RWPE1 (cell line): ENCODE measurements at places on chromosomes 6 and 20.
A peak's percentile ranks its signal among the peaks of the same experiment; 100 is the strongest.

- DNase-seq, result no peak
These were observed 7.5 kb downstream of the FAXC start for GRCh38 chr6:99341862-99342455.

DNA sequence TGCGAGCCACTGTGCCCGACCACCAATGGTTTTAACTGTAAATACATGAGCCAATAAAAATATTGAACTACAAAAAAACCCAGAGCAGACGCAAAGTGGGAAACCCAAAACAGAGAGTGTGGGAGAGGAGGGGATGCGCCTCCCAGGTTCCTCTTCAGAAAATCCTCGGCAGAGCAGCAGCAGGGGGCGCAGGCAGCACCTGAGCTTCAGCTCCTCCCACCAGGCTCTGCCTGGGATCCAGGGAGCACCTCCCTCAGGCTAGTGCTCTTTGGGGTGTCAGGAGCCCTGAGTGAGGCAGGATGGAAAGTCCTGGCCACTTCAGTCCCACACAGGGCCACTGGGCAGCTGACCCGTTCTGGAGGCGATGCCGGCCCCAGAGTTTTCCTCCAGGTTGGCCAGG, 536.9 kb upstream of the CDH4 start:
- no peak for DNase-seq

DNA sequence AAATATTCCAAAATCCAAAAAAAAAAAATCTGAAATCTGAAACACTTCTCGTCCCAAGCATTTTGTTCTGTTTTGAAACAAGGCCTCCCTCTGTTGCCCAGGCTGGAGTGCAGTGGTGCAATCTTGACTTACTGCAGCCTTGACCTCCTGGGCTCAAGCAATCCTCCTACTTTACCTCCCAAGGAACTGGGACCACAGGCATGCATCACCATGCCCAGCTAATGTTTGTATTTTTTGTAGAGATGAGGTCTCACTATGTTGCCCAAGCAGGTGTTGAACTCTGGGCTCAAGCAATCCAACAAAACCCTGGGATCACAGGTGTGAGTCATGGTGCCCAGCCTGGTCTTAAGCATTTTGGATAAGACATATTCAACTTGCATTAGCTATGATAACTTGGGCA, 13.6 kb downstream of the SESN1 start:
- DNase-seq, result no peak

- DNase-seq, result no peak
These were observed 190.8 kb downstream of the BMP7 start for GRCh38 chr20:57075603-57076002.

DNA sequence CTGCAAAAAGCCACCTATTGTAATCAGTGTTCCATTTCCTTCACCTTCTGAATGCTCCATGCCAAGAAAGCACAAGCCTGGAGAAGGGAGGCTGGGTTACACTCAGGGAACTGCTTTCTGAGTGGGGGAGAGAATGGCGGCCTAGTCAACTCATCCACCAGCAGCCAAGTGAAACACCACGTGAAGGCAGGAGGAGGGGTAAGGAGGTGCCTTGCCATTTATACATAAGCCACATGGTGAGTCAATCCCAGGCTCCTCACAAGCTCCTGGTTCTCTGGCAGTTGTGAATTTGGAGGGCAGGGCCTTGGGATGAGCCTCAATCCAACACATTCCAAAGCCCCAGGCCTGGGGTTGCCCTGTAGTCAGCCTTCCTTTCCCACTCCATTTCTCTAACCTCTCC, 149.4 kb downstream of the CD24 start:
- DNase-seq, result no peak

DNA sequence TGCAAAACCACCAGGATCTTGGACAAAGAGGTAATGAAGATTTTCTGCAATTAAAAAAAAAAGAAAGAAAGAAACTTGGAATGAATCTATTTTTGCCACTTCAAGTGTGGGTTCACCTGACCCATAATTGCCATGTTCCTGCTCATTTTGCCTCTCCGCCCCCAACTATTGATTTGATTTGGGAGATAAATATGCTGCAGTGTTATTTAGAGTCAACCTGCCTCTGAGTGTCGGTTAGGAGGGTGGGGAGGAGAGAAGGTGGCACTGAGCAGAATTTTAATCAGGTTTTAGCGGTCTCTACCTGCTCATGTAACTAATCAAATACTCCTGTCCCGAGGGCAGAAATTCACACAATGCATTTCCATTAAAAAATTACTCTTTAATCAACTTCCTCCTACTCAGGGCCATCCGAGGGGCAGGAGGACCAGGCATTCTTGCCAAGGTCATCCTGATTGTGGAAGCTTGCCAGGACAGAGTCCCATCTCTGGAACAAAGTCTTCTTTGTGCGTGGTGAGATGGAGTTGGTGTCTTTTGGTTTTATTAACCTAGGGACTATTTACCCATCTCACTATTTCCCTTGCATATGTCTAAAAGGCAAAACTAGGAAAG, 300.1 kb downstream of the CDH26 start:
- DNase-seq, result no peak

DNA sequence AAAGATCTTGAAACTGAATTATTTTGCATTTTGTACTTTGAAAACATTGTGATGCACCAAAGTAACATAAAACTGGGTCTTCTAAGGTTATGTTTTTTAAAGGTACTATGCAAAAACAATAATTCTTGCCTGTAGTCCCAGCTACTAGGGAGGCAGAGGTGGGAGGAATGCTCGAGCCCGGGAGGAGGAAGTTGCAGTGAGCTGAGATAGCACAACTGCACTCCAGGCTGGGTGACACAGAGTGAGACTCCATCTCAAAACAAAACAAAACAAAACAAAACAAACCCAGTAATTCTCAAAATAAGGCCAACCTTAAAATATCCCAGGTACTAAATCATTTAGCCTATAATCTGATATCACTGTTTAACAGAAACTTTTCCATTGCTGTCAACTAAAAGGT, 269.6 kb downstream of the KHDC1L start:
- DNase-seq, result no peak

DNA sequence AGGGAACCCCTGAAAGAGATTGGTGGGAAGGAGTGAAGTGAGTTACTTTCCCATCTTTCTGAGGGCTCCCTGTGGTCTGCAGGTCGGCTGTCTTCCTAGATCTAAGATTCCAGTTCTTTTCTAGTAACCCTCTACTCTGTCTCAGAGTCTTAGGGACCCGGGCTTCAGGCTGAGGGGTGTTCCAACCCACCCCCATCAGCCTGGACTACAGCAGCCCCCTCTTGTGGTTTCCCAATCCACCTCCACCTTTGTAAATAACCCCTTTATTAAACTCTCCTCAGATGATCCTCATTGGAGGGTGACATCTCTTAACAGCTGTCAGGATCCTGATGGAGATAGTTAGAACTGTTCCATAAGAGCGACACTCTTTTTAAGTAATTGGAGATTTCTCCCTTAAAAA, 300.4 kb downstream of the LRFN2 start:
- DNase-seq, result no peak

DNA sequence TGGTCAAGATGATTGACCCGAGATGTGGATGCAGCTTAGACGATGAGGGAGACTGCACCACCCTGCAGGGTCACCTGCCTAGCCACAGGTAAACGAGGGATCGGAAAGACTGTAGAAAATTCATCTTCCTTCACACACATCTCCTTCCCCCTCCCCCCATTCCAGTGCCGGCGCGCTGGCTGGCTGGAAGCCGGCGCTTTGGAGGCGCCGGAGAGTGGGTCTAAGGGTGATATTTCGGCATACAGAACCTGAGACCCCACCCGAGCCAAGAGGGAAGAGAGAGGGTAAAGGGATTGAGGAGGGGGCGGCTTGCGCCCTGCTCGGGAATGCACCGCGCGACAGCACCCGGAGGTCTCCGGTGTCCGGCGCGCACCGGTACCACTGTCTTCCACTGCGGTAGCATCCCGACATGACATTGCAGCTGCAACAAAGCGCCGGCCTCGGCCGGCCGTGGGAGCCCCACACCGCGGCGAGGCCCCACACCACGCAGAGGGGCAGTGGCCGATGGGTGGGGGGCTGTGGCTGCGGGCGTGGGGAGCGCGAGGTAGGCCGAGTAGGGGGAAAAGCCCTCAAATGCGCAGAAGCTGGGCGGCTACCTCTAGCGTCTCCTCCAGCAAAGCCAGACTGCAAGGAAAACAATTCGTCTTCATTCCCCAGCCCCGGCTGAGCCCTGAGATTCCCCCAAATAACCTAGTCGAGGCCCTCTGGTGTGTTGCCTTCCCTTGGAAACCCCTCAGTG, 984 bp downstream of the TNFRSF21 start:
- DNase-seq, result peak; percentile 27

DNA sequence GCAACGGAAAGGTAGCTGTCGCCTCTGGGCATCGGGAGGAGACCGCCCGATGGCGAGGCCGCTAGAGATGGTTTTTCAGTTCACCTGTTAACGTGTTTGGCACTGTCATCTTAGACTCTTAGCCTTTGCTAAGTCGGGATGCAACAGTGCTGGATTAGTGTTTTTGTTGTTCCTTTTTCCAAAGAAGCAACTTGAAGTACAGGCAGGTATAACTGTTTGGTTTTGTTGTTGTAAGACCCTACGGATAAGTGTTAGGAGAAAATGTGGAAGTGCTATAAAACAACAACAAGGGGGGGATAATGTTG, 723 bp downstream of the MANEA start:
- no peak for DNase-seq

- peak; percentile 75 for DNase-seq
These were observed 19.1 kb upstream of the CHMP4B start for GRCh38 chr20:33791959-33792597.

DNA sequence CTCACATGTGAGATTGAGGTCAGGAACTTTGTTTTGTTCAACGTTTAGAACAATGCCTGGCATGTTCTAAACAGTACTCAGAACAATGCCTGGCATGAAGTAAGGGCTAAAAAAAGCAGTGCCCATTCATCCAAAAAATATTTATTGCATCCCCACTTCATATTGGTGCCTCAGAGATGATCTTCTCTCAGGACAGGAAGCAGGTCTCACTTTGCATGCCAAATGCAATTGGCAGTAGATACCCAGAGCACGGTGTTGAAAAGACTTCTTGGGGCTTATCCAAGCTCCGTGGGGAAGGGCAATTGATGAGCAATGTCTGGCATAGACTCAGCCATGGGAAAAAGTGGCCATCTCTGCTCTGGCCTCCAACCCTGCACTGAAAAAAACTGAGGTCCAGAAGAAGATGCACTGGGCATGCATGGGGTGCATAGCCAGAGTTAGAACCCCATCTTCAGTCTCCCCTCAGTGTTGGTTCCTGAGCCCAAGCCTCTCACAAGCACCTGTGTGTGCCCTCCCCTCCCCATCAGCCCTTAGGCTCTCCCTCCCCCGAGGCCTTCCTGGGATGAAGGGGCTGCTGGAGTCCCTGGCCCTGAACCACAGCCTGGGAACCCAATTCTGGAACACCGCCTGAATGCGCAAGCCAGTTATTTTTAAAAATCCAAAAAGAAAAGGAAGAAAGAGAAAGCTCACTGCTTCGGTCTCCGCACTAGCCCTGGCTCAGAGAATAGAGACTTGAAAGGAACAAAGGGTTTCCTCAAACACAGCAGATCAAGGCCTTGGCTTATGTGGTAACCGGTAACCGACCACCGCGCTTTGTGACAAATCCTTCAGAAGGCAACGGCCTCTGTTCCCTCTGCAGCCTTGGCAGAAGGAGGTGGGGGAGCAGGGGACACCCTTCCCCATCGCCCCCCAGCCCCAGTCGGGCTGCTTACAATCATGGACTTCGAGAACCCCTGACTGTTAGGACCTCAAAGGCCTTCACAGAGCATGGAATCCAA, 78.5 kb upstream of the SIRPA start:
- peak; percentile 83 for DNase-seq

DNA sequence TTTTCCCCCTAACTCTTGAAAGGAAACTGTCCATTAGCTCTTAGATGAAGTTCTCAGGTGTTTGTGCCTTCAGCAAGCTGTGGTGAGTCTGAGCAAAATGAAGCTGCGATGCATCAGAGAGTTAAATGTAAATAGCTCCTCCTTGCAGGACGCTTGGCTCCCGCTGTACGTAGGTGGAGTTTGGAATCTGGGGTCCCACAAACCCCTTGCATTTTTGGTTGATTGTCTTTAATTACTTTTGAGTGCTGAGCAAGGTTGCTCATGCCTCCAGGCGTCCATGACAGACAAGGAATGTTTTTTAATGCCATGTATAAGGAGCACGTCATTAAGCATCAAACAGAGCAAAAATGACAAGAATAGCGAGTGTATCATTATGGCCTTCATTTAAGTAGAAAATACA, 300.5 kb downstream of the TFAP2C start:
- DNase-seq, result no peak

- DNase-seq, result no peak
These were observed 22.9 kb downstream of the DNAJC5 start for GRCh38 chr20:63917811-63918210.

- DNase-seq, result peak; percentile 79
These were observed 10.1 kb upstream of the NXT1 start for GRCh38 chr20:23340524-23340923.

- DNase-seq, result peak; percentile 36
These were observed 49.8 kb downstream of the CPXM1 start for GRCh38 chr20:2750491-2751251.

DNA sequence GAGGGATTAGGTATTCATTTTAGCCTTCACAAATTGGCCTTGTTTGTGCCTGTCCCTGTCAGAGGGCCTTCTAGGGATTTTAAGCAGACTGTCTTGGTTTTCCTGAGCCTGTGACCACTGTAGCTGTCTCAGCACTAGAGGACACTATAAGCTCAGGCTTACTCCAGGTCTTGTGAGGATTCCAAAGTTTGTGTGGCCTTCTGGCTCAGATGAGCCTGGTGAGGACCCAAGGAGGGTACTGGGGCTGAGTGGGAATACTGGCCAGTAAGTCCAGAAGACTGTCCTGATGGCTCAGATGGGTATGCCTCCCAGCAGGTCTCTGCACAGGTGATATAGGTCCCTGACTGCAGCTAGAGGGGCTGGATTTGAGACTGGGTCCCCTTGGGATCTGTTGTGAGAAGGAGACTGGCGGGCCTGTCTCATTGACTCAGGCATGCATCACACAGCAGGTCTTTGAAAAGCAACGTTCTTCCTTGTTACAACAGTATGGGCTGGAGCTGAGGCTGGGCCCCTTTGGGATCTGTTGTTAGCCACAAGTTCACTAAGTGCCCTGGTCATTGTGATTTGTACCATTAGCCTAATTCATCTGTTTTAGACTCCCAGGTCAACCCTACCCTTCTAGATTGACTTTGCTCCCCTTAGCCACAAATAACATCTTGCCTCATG, 26.3 kb upstream of the TFB1M start:
- no peak for DNase-seq

GRCh38 chr20:17281478-17281877, 54.6 kb downstream of the PCSK2 start:
- no peak for DNase-seq
